ENCODE measurements at places on chromosomes 16 and 17.

GRCh38 chr16:9107025-9107970 is 15.9 kb downstream of the HAPSTR1 start:
- DNase-seq = no peak

DNA sequence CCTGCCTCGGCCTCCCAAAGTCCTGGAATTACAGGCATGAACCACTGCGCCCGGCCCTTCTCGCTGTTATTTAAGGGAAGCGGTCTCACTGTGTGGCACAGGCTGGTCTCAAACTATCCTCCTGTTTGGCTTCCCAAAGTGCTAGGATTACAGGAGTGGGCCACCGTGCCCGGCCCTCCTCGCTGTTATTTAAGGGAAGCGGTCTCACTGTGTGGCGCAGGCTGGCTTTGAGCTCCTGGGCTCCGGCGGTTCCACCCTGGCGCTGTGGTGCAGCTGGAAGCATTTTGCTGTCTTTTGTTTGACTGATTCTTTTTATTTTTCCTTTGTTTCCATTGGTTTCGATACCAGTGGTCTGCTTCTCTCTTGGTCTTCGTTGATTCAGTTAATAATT is 40.7 kb downstream of the FOXK2 start:
- DNase-seq = no peak

DNA sequence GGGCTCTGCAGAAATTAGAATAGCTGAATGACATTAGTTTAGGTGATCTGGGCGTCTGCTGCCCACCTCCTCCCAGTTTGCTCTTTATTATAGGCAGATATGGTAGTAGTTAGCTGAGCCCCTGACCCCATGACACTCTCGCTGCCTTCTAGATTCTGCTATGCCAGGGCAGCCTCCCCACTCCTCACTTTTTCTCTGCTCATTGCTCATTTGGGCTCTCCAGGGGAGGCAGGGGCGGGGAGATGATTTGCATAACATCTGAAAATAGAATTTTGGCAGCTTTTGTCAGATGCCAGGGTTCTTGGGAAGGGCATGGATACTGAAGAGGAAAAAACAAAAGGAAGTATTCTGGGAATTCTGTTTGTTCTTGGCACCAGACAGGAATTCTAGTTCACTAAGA is 78.0 kb upstream of the GAS7 start:
- no peak for DNase-seq

- no peak for DNase-seq
Measured at GRCh38 chr17:22203208-22203715, 510.9 kb downstream of the KCNJ18 start.

- DNase-seq = no peak
Measured at GRCh38 chr17:57947369-57947768, 7.8 kb downstream of the CUEDC1 start.

GRCh38 chr17:69503711-69504110 is 89.2 kb downstream of the MAP2K6 start:
- DNase-seq = no peak

- DNase-seq = peak; percentile 26
Measured at GRCh38 chr17:37642681-37643080, 565 bp downstream of the DDX52 start.

DNA sequence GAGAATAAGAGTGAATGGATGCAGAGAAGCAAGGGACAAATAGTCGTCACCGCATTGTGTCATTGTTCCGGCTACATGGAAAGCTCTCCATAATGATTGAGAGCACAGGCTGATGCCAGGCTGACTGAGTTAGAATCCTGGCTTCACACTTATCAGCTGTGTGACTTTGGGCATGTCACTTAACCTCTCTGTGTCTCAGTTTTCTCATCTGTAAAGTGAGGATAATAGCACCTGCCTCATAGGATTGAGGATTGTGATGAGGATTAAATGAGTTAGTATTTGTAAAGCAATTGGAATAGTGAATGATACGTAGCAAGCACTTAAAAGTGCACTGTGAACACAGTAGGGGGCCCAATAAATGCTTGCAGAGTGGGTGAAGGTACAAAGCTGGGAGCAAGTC is 45.7 kb upstream of the LYRM9 start:
- no peak for DNase-seq

DNA sequence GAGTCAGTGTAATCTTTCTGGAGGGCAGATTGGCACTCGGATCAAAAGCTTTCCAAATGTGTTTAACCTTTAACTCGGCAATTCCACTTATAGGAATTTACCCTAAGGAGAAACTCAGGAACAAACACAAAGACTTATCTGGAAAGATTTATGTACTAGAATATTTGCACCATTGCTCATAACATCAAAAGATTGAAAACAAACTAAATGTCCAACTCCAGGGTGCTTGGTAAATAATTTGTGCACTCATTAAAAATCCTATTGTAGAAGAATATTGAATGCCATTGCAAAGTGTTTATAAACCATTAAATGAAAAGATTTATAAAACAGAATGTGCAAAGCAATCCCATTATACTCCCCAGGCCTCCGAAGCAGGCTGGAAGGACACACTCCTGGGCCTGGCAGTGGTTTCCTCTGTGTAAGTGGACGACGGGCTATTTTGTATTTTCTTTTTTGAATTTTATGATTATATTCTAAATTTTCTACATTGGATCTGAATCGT is 18.7 kb upstream of the RBFOX3 start:
- DNase-seq = peak; percentile 6

DNA sequence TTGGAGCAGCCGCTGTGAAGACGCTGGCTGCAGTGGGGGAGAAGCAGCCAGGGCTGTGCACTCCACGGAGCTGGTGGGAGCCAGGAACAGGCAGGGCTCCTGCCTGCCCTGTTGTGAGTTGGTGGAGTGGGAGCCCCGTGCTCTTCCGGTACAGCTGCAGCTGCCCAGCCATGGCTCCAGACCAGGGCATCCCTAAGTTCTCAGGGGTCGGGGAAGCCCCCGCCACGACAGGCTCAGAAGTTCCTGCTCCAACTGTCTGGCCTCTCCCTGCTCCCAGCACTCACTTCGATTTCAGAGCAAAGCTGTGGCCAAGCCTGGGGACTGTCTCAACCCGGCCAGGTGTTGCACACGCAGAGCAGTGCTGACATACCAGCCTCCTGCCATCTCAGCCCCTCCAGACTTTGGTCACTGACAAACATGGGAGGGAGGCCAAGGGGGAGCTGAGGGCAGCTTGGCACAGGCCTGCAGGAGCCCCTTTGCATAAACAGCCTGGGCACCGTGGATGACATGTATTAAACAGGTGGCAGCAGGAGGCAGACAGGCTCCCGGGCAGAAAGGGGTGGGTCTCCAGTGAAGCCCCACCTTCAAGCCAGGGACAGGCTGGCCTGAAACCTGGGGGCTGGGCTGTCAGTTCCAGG is 13.9 kb upstream of the KDM8 start:
- DNase-seq = no peak

- no peak for DNase-seq
Measured at GRCh38 chr16:61421111-61421510, 615.1 kb downstream of the CDH8 start.

DNA sequence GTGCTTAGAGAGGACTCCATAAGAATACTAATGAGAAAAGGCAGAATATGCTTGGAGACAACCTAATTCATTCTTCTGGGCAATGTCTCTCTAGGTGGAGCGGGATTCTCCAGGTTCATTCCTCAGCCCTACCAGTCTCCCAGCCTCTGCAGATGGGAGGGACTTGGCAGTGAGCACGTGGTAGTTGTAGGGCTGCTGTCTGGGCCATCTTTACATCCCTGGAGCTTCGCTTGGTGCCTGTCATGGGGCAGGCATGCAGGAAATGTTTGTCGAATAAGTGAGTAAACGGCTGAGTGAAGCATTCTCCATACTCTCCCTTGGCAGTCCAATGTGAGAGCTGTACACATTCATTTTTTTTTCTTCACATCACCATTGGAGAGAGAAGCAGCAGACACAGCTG is 387.5 kb downstream of the UTP18 start:
- DNase-seq = no peak

DNA sequence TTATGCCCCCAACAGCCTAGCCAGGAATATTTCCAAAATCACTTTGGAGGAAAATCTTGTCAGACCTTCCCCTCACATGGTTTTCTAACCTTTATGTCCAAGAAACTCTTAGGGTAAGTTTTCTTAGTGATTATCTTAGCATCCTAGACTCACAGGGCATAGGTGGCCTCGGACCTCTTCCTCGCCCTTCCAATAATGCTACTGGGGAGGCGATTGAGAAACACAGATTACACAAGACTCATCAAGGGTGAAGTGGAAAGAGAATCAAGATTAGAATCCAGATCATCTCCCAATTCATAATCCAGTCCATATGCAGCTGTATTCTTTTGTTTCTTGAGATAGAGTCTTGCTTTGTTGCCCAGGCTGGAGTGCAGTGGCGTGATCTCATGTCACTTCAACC is 358.4 kb upstream of the CDH5 start:
- no peak for DNase-seq

- peak; percentile 82 for DNase-seq
Measured at GRCh38 chr16:53809088-53809932, 105.4 kb downstream of the FTO start.

DNA sequence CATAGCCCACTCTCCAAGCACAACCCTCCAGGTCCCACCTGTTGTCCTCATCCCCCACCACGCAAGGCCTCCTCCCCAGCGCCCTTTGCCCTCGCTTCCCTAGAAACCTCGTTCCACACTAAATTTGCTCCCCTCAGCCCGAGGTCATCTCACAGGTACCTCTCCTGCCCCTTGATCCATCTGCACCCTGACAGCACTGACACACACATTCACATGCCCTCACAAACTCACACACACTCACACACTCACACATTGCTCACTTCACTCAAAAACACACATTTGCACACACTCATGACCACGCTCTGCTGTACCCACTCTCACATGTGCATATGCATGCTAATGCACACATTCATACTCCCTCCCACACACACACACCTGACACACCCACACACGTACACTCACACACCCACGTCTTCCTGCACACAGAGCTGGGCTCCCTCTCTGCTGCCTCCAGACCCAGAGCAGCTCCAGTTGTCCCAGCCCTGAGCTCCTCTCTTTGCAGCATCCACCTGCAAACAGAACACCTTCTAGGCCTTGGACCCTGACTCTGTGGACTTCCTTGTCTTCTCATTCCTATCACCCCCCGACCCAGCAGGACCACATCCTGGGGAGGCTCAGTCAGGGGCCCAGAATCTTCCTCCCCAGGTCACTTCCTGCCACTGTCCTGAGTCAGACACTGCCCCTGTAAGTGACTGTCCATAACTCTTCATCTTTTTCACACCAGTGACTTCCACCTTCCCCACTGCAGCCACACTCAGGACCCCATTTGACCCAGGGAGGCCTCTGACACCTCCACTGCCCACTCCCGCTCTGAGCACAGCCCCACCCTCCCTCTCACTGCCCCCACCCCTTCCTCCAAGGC is 4.9 kb downstream of the ASGR2 start:
- DNase-seq = no peak

- DNase-seq = no peak
Measured at GRCh38 chr16:4051591-4051990, 64.7 kb downstream of the ADCY9 start.

GRCh38 chr16:30615358-30616091 is 5.3 kb upstream of the ZNF689 start:
- peak; percentile 36 for DNase-seq

- DNase-seq = no peak
Measured at GRCh38 chr16:3810818-3811217, 69.7 kb downstream of the CREBBP start.

DNA sequence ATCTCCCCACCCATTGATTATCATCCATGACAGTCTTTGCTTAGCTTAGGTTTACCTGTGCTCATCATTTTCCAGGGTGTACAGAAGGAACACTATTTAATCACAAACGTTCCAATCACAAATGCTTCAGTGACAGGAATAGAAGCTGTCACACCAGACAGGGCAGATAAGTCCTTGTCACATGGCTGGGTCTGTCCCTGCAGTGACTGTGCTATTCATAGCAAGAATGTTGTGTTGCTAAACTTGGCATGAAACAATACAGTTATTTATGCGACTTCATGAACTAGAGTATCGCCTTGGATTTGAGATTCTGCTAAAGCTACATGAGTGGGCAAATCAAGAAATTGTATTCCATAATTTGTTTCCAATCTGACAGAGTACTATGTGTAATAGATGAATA is 108.4 kb downstream of the CDH13 start:
- no peak for DNase-seq

DNA sequence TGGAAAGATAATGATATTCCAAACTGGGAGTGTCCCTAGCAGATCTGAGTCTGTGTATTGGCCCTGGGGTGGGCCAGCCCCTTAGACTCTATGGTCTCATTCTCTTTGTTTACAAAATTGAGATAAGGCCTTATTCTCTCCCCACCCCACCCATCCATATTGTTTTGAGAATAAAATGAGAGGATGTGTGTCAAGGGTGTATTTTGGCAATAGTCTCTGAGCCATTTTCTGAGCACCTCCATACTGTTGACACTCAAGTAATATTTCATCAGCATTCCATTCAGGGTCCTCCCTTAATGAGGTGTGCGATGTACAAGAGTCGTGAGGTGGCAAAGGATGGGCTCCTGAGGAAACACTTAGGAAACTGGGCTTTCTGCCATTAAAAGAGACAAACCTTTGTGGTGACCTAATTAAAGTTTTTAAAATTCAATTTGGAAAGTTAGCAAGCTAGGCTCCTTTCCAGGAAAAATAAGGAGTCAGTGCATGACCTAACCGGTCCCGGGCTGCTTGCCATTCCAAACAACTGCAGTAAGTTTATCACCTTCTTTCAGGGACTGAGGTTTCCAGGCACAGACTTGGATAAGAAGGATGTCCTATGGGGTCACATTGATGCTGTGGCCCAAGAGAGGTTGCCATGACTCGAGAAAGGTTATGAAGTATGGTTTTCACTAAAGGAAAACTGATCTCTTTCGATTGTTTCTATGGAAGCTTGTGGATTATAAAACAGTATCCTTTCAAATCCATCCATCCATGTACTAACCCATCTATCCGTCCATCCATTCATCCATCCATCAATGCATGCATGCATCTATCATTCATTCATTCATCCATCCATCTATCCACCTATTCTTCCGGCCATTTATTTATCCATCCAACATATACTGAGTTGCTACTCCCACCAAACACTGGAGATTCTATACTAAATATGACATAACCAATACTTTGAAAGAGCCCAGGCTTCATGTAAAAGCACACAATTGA is 443.3 kb downstream of the UTP18 start:
- peak; percentile 54 for DNase-seq

GRCh38 chr17:7315570-7316235 is 543 bp upstream of the GPS2 start:
- no peak for DNase-seq

Data from M059J (cell line).